Spleen (tissue), 13 donors: ENCODE measurements at places on chromosomes 13 and 19. TPM values are rescaled to one million over a fixed set of nuclear protein-coding genes. Genes with fewer than 3 reads are reported as not detected.
A peak's percentile ranks its signal among the peaks of the same experiment; 100 is the strongest.

The CCDC70 gene
- not detected for polyA plus RNA-seq

- peaks cover 14% of the 10 kb centered on the region for H3K36me3 ChIP-seq
- H3K27me3 ChIP-seq: no peaks in the 10 kb centered on the region
- no peak overlapping the region for H3K4me3 ChIP-seq
- H3K4me1 ChIP-seq: peaks cover 93% of the 10 kb centered on the region
- DNase-seq: peak; percentile 61
- no peak overlapping the region for H3K27ac ChIP-seq
These were observed 3.9 kb downstream of the RANBP3 start for GRCh38 chr19:5973867-5974635.

GRCh38 chr13:97057176-97057575, 62.9 kb upstream of the OXGR1 start:
- H3K27ac ChIP-seq: no peak overlapping the region
- H3K27me3 ChIP-seq: no peaks in the 10 kb centered on the region
- no peak overlapping the region for H3K4me3 ChIP-seq
- DNase-seq: no peak
- H3K4me1 ChIP-seq: no peaks in the 10 kb centered on the region
- H3K36me3 ChIP-seq: no peaks in the 10 kb centered on the region

The MBD3L2 gene
- polyA plus RNA-seq: not detected

DNA sequence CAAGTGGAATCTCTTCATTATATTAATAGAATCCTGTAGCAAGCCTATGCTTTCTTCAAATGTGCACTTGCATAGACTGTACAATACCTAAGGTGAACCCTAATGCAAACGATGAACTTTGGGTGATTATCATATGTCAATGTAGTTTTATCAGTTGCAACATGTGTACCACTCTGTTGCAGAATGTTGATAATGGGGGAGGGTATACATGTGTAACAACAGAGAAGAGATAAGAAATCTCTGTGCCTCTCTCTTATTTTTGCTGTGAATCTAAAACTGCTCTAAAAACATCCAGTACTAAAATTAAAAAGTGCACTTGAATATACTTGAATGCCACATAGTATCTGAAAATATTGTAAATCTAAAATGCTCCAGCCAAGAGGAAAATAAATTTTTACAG, 820.8 kb upstream of the MIR17HG start:
- no peaks in the 10 kb centered on the region for H3K27me3 ChIP-seq
- no peak for DNase-seq
- H3K4me1 ChIP-seq: no peaks in the 10 kb centered on the region
- H3K4me3 ChIP-seq: no peak overlapping the region
- H3K36me3 ChIP-seq: no peaks in the 10 kb centered on the region
- no peak overlapping the region for H3K27ac ChIP-seq

DNA sequence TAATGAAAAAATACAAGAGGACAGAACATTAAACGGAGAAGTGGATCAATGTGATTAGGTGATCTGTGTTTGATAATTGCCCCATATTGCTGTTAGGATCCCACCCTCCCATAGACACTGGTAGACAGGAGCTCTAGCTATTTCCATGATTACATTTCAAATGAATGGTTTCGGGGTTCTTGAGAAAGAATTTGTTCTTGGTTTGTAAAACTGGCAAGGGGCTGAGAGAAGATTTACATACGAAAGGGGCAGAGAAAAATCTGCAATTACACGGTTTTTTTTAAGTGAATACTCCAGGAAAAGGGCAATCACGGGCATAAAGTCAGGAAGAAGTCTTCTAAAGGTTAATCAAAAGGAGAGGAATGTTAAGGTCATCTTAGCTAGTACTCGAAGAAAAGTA, 2125.7 kb upstream of the PCDH20 start:
- no peaks in the 10 kb centered on the region for H3K4me1 ChIP-seq
- no peak overlapping the region for H3K27ac ChIP-seq
- H3K4me3 ChIP-seq: no peak overlapping the region
- DNase-seq: no peak
- no peaks in the 10 kb centered on the region for H3K27me3 ChIP-seq

DNA sequence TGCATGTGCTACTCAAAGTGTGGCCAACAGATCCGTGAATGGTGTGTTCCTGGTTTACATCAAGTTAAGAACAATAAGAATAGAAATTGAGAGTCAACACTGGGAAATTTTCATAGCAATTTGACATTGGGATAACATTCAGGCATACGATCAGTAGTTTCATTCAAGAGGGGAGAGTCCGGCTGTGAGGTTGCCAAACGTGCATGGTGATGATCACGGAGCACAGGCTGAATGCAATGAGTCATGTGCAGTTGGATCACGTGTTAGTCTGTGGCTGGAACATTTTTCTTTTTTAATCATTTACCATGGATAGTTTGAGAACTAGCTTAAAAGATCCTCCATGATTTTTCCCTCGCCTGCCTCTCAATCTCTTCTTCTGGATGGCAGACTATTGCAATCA, 2.5 kb upstream of the DCT start:
- H3K4me1 ChIP-seq: no peaks in the 10 kb centered on the region
- DNase-seq: no peak
- H3K27ac ChIP-seq: no peak overlapping the region
- H3K27me3 ChIP-seq: no peaks in the 10 kb centered on the region
